Stimulated activated CD4-positive, alpha-beta T cell treated with anti-CD3 and anti-CD28 coated beads, Interleukin-1b, Interleukin-23, amount 100 ng/mL, for 4 hours (primary cell): ENCODE measurements at places on chromosomes 3 and 15.

- DNase-seq = no peak
Observed at GRCh38 chr15:67685008-67685599, 140.2 kb upstream of the SKOR1 start.

DNA sequence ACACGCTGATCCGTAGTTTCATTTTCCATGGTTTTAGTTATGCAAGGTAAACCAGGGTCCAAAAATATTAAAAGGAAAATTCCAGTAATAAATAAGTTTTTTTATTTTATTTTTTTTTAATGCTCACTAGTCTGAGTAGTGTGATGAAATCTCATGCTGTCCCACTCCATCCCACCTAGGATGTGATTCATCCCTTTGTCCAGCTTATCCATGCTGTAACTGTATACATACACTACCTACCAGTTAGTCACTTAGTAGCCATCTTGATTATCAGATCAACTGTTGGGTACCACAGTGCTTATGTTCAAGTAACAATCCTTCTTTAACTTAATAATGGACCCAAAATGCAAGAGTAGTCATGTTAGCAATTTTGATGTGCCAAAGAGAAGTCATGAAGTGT, 75.2 kb downstream of the ESYT3 start:
- DNase-seq = no peak

GRCh38 chr15:70923311-70924080, 30.9 kb downstream of the LRRC49 start:
- DNase-seq = no peak

DNA sequence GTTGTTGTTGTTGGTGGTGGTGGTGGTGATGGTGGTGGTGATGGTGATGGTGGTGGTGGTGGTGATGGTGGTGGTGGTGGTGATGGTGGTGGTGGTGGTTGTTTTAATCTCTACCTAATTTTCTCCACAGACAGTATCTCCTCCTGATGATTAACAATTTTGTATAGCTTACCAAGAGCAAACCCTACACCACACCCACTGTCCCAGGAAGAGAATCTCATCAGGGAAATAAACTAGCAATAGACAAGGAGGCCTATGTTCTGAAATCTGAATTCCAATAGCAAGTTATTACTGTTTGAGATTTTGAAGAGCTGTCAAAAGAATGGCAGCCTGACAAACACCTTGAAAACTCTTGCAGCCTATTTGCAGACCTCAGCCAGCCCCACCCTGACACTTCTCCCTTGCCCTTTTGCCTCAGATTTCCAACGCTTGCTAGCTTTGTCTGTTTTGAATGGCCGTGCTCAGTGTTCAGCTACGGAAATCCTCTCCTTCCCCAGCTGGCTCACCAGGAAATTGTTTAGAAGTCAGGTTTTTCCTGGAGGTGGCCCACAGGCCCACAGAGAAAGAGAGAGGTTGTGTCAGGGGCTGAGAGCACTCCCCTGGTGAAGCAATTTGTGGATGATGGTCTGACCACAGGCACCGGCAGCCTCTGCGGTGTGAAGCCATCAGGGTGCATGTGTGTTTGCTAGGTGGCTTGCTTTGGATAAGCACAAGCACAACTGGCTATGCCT, 101.6 kb downstream of the MAGI1 start:
- no peak for DNase-seq

DNA sequence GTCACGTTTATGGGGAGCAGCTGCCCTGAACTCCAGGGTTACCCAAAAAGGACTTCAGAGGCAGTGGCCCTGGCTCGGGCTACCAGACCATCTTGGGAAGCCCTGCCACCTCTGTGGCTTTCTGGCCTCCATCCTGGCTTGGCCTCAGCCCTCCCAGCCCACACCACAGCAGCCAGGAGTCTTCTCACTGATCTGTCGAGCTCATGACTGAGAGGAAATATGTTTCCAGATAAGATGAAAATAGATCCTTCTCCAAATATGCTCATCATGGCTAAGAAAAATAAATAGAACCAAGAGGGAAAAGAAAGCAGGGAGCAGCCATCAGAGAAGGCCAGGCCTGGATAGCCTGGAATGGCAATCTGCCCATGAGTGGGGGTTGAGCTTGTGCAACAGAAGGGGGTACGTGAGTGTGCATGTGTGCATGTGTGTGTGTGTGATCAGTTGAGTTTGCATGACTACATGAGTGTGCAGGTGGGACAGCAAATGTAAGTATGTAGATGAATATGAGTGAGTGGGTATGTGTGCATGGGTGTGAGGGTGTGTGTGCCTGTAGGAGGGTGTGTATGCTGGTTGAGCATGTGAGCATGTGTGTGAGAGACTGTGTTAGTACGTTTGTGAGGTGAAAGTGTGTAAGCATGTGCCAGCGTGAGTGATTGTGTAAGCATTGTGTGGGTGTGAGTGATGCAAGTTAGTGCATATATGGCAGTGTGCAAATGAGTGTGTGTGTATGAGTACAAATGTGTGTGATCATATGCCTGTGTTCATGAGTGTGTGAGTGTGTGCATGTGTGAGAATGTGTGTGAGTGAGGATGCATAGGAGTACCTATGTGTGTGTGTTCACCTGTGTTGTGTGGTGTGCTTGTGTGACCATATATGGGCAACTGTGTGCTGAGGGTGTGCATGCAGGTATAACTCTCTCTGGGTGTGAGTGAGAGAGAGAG, 9.9 kb upstream of the RFT1 start:
- DNase-seq = no peak

DNA sequence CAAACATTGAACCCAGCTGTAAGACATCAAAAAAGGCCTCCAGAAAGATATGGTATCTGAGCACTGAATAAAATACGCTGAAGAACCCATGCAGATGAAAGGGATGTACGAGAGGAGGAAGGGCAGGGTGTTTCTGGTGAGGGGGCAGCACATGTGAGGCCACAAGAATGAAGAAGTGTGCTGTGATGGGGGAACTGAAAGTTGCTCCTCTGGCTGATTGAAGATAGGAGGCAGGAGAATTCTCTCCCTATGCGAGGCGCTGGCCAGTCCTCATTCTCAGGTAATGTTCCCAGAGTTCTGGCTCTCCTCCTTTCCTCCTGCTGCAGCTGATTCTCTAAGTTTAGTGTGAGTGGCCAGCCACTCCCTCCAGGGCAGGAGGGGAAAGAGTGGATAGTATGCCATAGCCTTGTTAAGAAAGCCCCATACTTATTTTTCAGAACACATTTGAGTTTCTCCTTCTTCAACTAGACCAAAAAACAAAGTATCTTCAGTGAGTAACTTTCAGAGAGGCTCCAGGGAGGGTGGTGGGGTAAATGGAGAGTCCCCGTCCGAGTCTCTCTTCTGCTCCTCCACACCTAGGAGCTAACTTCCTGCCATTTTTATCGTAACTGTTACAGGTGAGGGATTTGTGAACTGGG, 26.9 kb upstream of the MYO1E start:
- DNase-seq = no peak

- DNase-seq = no peak
Observed at GRCh38 chr3:156150434-156151066, 30.2 kb downstream of the KCNAB1 start.

DNA sequence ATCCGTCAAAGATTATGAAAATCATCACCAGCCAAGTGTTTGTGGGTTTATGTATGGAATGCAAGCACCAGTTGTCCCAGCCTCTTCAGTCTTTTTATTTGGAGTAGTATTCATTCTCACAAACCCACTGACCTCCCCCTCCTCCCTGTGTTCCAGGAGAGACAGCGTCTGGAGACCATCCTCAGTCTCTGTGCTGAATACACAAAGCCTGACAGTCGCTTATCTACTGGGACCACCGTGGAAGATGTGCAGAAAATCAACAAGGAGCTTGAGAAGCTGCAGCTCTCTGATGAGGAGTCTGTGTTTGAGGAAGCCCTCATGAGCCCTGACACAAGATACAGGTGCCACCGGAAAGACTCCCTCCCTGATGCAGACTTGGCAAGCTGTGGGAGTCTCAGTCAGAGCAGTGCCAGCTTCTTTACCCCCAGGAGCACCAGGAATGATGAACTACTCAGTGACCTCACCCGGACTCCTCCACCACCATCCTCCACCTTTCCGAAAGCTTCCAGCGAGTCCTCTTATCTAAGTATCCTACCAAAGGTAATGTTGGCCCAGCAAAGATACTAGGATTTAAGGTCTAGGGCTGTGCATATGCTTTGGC, 54.2 kb downstream of the PHLDB2 start:
- no peak for DNase-seq

DNA sequence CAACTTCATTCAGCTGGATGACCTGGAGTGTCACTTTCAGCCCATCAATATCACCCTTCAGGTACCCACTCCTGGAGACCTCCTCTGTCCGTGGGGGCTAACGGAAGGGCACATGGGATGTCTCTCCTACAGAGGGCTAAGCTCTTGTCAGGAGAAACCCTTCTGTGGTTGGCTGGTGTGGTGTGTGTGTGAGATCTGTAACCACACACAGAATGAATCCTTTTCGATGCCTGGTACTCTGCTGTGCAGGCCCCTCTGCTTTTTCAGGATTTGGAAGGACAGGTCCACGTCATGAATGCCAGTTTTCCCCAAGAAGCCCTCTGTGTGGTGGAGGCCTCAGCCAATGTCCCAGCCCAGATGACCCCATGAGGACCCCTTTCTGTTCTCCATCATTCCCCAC, 117.7 kb upstream of the CTDSPL start:
- no peak for DNase-seq

GRCh38 chr15:60589253-60589652, 110.3 kb upstream of the ICE2 start:
- no peak for DNase-seq

DNA sequence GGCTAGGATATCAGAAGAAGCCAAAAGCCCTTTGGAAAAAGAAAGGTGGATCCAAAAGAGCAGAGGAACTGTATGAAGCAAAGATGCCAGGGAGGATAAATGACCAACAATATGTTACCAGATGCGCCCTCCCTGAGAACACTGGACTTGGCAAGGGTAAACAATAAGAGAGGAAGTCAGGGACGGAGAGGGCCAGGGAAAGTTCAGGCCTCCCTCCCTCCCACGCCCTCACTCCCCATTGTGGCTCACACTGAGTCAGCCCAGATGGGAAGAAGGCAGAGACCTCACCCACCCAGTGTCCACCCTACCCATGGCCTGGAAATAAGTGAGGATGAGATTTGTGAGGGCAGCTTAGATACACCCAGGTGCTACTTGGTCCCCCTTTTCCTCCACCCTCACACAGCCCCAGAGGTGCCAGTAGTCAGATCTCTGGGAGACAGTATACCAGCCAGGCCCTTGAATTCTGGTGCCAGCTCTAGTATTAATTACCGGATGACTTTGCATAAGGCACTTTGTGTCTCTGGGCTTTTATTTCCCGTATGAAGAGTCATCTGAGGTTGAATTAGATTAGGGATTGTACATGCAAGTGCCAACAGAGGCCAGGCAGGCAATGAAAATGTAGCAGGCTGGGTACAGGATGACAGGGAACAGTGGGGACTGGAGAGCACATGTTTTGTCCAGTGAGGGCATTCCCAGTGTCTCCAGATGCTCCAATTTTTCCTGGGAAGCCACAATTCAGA, 35.1 kb upstream of the FRMD4B start:
- no peak for DNase-seq

DNA sequence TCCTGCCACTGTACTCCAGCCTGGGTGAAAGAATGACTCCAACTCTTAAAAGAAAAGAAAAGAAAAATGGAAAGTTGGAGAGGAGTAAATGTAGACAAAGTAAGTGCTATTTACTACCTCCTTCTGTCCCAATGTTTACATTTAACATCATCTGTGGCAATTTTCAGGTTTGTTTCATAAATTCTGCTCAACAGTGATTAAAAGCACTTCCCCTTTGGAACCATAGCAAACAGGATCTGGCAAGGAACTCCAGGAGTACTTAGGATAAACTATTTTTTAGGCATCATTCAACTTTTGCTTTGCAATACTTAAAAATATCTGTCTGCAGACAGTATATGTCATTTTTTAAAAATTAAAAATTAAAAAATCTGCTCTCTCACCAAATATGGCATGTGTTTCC, 5.5 kb upstream of the CX3CR1 start:
- DNase-seq = no peak

DNA sequence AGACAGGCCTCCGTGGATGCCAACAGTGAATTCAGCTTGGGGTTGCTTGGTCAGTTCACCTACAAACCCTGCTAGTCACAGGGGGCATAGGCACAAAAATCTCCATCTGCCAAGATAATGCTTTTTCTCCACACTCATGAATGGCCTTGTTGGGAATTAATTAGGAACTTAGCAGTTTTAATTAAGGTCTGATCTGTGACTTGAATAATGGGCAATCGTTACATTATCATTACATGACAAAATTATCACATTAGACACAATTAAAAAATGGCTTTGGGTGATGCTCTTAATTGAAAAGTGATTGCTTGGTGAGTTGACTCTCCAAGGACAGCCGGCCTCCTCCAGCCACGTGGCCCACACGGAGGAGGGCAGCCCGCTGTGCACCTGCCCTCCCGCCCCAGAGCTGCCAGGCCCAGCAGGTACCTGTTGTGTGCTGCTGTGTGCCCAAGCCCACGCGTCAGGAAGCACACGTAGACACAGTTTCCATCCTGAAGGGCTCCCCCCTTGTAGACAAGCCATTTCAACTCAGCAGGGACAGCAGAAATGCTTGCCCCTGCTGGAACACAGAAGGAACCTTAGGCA, 274.2 kb downstream of the OCA2 start:
- no peak for DNase-seq

DNA sequence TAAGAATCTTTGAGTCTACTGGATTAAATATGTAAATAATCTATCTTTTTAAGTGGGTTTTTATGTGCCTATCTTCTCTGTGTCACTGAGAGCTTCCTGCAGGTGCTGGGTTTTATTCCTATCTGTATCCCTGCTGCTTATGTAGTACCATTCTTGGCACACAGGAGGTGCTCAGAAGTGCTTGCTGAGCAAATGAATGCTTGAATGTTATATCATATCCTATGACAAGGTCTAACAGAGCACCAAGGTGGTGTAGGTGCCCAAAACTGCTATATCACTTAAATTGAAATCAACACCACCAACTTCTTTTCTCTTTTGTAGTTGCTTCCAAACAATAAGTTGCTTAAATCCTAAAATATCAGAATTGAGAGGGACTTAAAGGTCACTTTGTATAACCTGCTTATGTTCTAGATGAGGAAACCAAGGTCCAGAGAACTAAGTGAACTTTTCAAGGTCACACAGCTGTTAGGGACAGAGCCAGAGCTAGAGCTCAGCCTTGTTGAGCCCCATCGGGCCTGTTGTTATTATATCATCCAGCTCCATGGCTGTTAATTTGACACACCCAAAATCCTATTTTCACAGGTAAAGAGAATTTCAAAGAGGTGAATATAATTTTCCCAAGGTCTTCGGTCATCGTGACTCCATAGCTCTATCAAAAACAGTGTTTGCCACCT, 46.0 kb downstream of the CCNL1 start:
- no peak for DNase-seq

DNA sequence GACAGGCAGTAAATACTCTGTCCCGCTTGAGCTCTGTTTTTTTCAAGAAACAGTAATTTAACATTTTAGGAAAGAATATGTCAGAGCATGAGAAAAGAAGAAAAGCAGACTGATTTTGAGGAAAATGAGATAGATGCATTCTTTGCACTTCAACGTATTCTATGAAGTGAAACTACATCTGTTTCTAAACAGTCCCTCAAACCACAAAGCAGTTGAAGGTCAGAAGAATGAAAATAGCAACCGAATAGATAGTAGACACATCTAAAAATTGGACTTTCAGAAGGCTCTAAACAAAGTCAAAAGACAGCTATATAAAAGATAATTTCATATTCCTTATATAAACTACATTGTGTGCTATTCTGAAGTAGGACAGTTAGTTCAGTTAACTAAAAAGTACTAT, 172.6 kb upstream of the LRRC3B start:
- DNase-seq = no peak

- DNase-seq = no peak
Observed at GRCh38 chr15:39180483-39180933, 400.4 kb upstream of the THBS1 start.

- no peak for DNase-seq
Observed at GRCh38 chr3:4601892-4602291, 108.7 kb downstream of the ITPR1 start.

- DNase-seq = no peak
Observed at GRCh38 chr3:193803288-193803687, 210.3 kb downstream of the OPA1 start.
